ENCODE measurements at places on chromosomes 3 and 15.

DNA sequence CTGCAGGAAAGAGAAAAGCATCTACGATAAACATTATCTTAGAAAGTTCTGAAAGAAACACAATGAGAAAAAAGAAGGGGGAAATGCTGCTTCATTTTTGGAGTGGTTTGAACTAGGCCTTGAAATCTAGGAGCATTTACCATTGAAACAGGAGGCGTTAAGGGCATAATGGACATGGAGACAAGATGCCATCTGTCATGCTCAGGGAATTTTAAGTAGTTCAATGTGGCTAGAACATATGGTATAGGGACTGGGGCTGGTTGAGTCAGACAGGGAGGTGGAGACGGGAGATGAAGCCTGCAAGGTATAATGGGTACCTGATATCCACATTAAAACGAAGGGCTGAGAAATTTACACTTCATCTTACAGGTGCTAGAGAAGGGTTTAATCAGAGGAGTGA lies 10.4 kb upstream of the PLAAT1 start:
- DNase-seq = no peak

GRCh38 chr3:187286467-187287059 lies 5.0 kb downstream of the MASP1 start:
- DNase-seq = no peak

DNA sequence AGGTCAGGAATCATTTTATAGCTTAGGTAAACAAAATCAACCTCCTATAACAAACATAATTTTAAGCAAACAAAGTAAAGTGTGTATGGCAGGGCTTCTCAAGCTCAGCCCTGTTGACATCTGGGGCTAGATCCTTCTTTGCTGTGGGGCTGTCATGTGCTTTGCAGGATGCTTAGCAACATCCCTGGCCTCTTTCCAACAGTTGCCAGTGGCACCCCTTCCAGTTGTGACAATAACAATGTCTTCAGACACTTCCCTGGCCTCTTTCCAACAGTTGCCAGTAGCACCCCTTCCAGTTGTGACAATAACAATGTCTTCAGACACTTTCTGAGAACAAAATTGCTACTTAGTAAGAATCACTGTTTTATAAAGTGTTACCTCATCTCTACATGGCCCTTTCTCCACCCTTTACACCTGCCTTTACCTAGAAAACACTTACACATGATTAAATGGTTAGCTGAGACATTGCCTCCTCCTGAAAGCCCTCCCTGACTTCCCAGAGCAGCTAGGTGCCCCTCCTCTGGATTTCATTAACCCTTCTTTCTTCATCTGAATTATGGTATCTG lies 194.0 kb upstream of the LMCD1 start:
- DNase-seq = no peak

DNA sequence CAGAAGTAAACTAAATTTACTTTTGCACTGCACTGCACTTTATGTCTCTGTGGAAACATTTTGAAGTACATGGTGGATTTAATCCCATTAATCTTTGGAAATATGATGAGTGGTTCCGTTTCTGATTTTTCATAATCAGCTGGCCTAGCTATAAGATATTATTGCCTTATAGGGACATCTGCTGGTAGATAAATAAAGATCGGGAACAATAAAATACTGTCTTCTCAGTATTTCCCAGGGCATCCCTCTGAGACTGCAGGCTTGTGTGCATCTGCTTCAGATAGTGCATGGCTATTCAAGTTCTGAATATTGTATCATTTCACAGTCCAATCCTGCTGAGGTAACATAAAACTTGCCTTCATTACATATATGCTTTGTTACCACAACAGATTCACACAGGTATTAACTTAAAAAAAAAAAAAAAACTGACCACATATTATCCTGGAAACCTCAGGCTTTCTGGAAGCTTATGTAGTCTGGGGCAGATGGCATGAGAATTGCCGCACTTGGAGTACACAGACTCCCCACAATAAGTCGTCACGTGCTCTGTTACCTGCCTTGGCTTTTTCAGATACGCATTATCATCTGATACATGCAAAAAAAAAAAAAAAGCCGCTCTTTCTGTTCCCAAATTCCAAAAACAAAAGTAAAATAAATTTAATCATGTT lies 330.8 kb upstream of the AGTR1 start:
- DNase-seq = no peak

DNA sequence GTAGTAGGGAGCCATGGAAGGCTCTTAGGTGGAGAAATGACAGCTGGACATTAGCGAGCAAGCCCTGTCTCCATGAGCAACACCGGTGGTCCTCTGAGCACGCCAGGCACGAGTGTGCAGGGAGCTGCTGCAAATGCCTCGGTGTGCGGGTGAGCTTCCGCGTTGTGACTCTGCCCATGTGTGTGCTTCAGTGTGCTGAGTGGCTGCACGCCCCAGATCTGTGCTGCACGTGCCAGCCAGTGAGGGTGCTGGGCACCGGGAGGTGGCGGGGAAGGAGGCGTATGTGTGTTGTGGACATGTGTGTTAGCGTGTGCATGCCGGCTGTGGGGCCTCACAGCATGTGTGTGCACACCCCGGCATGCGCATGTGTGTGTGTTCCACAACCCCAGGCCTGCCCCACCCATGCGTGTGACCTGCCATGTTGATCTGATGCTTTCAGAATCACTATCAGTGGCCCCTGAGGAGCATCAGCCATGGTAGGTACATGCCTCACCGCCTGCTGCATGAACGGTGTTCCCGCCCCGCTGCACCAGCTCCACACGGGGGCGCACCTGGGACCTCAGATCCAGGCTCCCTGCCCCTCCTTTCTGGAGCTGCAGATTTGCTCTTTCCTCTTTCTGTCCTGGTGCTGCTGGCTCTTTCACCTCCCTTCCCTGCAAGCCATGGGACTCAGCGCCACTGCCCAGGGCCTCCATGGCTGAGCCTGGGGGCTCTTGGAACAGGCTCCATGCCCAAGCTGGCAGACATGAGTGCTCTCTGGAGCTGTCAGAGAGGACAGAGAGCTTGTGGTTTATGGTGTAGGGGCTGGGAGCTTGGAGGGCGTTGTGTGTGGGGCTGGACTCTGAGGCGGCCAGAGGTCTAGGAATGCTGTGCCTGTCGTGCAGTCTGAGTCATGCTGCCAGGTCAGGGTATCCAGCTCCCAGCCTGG lies 169.4 kb downstream of the TBC1D2B start:
- no peak for DNase-seq

DNA sequence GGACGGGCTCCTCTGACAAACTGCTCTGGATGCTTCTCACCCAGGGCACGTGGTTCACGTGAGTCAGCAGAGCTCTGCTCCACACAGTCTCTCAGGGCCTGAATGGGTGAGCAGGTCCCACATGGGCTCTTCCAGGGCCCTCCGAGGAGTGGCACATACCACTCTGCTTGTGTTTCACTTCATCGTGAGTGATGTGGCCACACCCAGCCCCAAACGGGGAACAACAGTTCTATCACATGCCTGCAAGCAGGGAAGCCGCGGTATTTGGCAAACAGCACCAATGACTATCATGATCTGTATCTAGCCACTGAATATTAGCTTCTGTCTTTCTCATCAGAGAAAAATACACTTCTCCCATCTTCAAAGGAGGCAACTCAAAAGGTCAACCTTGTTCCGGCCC lies 352.8 kb downstream of the GABRG3 start:
- no peak for DNase-seq

- no peak for DNase-seq
Measured at GRCh38 chr15:29533647-29534046, 264.0 kb upstream of the NSMCE3 start.

- DNase-seq = no peak
Measured at GRCh38 chr15:98541519-98541918, 106.8 kb upstream of the IGF1R start.

- DNase-seq = no peak
Measured at GRCh38 chr3:147370349-147370748, 36.0 kb downstream of the ZIC4 start.

DNA sequence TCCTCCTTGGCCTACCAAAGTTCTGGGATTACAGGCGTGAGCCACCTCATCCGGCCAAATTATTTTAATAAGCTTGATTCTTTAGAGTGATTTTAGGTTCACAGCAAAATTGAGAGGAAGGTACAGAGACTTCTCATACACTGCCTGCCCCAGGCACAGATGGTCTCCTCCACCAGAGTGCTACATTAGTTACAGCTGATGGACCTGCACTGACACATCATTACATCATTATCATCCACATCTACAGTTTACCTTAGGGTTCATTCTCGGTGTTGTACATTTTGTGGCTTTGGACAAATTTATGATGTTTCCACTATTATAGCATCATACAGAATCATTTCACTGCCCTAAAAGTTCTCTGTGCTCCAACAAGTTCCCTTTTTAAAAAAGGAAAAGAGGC lies 4.4 kb upstream of the VPS8 start:
- no peak for DNase-seq

GRCh38 chr3:150238048-150238802 lies 169.9 kb upstream of the TSC22D2 start:
- no peak for DNase-seq

GRCh38 chr3:74591342-74591741 lies 23.1 kb downstream of the CNTN3 start:
- no peak for DNase-seq

DNA sequence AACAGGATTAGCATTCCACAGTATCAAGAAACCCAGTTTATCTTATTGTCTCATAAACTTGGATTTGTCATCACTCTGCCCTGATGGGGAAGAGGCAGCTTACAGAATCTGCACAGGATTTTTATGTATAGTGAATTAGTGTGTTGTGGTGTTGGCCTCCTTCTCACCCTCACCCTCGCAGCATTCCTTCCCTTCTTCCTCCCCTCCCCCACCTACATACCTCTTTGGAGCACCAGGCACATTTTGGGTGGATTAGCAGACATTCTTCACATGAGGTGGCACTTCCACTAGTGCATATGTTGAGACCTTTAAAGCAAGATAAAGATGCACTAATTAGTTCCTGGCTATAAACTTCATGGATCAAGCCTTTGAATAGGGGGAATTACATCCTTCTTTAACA lies 13.9 kb downstream of the ITGB5 start:
- DNase-seq = no peak

DNA sequence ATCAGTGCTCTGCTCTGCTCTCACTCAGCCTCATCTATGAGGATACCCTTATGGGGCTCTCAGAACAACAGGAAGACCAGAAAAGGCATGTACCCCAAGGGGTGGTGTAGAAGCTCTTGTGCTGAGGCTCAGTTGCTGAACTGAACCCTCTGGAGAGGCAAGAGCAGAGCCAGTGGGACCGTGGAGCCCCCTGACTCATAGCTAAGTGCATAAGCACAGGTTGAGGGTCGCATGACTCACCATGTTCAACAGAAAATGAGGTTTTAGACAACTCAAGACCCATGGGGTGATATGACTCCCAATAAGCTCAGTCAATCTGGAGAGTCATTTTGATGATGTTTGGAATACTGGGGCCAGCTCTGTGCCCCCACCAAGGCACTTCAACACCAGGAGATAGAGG lies 37.3 kb downstream of the CRYGS start:
- DNase-seq = no peak
